ENCODE measurements at places on chromosomes 4 and X.

DNA sequence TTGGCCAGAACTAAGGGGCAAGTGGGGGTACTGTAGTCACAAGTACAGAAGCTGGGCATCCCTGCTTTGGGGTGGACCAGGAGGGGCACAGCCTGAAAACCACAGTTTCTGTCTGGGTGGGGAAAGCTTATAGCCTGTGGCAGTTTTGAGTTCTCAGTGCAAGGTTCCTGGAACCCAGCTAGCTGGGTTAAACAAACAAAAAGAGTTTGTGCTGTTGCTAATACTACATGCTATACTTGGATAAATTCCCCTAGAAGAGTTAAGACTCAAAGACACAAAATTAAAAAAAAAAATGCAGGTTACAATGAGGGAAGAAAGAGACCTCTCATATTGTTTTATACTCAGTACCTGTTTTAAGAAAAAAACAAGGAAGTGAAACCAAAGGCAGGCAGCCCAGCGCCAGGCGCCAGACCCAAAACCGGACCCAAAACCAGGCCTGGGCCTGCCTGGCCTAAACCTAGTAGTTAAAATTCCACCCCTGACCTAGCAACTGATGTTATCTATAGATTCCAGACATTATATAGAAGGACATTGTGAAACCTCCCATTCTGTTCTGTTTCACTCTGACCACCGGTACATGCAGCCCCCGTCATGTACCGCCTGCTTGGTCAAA is 50.8 kb downstream of the SLC2A9 start:
- DNase-seq, result no peak

DNA sequence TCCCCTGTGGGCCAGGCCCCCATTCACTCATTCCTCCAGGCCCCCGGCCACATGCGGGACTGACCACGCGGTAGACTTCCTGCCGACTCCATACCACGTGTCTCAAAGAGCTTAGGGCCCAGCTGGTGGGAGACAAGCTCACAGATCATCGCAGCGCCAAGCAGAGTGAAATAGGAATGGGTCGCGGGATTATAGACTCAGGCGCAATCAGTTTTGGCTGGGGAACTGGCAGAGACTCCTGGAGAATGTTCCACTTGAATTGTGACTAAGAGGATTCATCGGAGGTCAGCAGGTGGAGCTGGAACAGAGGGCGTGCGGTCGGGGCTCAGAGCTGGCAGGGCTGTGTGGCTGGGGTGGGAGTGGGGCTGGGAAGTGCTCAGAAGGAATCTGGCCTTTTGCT is 15.6 kb downstream of the ATP2B3 start:
- DNase-seq, result no peak

DNA sequence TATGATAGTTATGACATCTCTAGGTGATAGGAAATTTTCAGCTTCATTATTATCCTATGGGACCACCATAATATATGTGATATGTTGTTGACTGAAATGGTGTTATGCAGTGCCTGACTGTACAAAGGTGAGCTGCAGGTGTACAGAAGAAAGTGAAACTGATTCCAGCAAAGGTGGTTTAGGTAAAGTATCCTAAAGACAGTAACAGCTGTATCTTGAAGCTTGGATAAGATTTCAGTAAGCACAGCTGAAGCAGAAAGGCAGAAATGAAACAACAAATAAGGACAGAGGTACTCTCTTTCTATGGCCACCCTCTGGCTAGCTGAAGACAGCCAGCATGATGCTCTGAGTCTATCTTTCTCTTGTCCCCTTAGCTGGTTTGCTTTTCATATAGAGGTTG is 30.0 kb upstream of the PGK1 start:
- no peak for DNase-seq

DNA sequence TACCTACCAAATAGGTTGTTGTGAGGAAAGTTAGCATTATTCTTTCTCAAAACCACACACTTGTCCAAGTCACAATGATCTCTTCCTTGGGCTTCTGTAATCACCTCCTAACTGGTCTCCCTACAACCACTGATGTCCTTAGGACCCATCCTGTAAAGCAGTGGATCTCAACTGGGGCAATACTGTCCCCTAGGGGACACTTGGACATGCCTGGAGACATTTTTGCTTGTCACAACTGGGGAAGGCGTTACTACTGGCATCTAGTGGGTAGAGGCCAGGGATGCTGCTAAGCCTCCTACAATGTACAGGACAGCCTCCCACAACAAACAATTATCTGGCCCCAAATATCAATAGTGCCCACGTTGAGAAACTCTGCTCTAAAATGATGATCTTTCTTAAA is 118.7 kb upstream of the AP1S2 start:
- no peak for DNase-seq

- DNase-seq, result peak; percentile 2
Observed at GRCh38 chr4:76326515-76326914, 20.0 kb downstream of the STBD1 start.

- no peak for DNase-seq
Observed at GRCh38 chr4:187276736-187277408, 553.2 kb upstream of the FAT1 start.

GRCh38 chr4:147732518-147733235 is 789 bp downstream of the ARHGAP10 start:
- peak; percentile 11 for DNase-seq

DNA sequence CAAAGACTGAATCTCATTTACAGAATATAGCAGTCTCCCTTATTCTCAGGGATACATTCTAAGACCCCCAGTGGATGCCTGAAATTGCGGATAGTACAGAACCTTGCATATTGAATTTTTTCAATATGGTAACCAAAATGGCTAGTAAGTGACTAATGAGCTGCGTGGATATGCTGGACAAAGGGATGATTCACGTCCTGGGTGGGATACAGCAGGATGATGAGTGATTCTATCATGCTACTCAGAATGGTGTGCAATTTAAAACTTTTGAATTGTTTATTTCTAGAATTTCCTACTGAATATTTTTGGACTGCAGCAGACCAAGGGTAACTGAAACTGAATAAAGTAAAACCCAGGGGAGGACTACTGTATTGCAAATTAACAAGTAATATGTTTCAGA is 66.7 kb downstream of the STAG2 start:
- no peak for DNase-seq

- DNase-seq, result peak; percentile 37
Observed at GRCh38 chr4:133148690-133149363, at the start of gene PCDH10. TSS of gene PCDH10 (plus strand) at chr4:133149294. CDS start at chr4:133150141, 847 bp downstream.

DNA sequence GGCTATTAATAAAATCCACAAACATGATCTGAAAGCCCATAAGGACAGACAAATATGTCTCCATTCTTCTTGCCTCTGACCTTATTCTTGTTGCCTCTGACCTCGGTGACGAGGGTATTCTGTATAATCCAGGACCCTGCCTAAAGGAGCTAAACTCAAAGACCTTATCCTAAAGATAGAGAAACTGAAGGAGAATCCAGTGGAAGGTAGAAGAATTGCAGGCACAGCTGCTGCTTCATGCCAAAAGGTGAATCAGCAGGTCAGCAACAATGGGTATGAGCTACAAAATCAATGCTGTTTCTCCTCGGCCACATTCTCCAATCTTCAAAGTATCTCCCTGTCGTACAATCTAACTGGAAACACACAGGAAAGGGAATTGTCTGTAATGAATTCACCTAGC is 71.4 kb downstream of the INTS6L start:
- no peak for DNase-seq

Data from NCI-H1105 treated with DMSO at 0.1 percent for 48 hours (cell line).